Nucleus accumbens (tissue), 56 donors: ENCODE measurements at places on chromosomes 6 and 20.

GRCh38 chr6:118815495-118815894 is 78.5 kb upstream of the ASF1A start:
- DNase-seq = no peak

DNA sequence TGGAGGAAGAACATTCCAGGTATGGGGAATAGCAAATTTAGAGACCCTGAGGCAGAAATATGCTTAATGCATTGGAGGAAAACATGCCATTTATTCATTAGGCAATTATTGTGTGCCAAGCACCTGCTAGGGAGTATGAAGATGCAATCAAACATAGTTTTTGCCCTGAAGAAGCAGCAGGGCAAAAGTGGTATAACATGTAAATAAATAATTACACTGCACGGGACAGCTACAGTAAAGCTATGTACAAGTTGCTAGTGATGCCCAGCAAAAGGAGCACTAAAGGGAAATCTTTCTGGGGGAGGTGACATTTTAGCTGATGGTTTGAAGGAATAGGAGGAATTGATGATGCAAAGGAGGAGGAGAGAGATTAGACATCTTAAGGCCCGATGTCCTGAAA is 624 bp upstream of the TJAP1 start:
- DNase-seq = no peak

GRCh38 chr6:157527471-157527907 is 146.5 kb downstream of the ZDHHC14 start:
- no peak for DNase-seq

DNA sequence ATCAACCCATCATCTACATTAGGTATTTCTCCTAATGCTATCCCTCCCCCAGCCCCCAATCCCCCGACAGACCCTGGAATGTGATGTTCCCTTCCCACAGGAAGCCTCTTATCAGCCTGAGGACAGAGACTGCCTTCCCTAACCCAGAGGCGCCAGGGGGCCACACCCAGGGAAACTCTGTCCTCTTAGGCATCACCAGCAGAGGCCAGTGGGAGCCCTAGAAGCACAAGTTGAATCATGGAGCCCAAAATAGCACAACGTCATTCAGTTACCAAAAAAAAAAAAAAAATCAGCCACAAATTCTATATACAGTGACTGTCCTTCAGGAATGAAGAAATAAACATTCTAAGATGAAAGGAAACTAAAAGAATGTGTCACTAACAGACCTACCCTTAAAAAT is 625.7 kb downstream of the TFAP2A start:
- no peak for DNase-seq

DNA sequence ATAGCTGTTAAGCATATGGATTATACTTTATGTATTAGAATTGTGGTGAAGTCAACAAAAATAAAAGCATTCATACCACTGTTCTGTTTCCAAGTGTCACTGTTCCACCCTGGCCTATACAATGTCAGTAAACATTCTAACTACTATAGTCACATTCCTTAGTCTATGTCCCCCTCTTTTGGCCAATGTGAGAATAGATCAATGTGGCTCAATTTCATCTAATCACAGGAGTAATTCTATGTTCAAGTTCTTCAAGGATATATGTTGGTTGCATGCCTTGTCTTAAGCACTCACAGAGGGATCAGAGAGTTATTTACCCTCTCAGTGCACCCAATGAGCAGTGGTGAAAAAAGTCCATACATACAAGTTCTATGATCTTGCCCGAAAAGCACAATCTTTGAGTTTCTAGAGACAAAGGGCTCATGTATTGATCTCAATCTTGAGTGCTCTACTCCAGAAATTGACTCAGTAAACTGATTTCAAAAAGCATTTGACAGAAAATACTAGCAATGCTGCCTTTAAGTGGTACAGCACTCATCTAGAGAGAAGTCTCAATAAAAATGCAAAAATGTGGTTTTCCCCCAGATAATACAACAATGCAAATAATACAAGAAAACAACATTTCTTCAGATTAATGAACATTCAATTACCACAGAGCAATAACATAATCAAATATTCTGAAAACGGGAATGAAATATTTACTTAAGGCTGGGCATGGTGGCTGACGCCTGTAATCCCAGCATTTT is 16.5 kb downstream of the SMLR1 start:
- DNase-seq = no peak

DNA sequence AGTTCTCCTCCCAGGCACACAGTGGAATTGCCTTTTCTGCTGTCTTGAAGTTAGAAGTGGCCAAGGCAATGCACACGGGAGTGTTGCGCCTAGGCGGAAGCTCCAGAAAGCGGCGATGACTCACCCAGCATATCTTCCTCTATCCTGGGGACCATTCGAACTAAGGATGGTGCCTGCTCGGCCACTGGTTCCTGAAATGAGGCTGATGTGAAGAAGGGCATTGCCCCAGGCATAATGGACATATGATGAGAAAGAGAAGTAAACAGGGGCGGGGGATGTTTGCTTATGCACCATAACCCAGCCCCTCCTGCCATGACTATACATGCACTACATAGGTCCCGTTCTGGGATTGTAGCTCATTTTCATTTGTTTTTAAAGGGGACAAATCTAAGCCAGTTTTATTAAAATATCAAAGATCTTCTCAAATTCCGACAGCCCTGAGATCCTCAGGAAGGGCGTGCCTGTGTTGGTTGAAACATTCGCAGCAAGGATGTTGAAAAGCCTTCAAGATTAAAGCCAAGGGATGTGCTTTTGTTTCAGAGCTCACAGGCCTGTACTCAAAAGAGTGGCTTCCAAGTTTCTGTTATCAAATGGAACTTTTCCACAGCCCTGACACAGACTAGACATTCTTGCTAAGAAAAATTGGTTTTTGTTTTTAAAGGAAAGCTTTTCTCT is 218.5 kb downstream of the LY86 start:
- DNase-seq = no peak

DNA sequence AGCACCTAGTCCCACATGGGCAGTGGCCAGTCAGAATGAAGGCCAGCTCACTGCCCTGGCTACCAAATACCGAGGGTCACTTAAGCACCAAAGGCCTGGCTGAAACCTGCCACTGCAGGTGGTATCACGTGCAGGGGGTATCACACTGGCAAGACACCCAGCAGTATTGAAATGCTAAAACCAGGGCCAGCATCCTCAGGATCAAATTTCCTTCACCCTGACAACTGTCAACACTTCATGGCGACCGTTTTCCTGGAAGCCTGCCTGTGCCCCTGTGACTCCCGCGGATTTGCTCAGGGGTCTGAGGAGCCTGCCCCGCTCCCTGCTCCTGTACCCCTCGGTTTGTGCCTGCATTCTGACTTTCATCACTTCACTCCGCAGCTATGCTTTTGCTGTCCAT is 151.1 kb downstream of the TTLL2 start:
- no peak for DNase-seq

DNA sequence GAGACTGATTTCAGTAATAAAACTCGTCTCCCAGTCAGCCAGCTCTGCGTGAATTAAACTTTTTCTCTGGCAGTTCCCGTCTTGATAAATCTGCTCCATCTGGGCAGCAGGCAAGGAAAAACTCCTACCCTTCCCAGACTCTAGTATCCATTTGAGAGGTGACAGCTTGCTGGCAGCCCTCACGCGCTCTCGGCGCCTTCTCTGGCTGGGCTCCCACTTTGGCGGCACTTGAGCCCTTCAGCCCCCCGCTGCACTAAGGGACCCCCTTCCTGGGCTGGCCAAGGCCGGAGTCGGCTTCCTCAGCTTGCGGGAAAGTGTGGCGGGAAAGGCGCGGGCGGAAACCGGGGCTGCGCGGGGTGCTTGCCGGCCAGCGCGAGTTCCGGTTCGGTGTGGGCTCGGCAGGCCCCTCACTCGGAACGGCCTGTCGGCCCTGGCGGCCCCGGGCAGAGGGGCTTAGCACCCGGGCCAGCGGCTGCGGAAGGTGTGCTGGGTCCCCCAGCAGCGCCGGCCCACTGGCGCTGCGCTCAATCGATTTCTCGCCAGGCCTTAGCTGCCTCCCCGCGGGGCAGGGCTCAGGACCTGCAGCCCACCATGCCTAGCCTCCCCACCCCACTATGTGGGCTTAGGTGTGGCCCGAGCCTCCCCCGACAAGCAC is 21.8 kb upstream of the GMPR start:
- DNase-seq = no peak

DNA sequence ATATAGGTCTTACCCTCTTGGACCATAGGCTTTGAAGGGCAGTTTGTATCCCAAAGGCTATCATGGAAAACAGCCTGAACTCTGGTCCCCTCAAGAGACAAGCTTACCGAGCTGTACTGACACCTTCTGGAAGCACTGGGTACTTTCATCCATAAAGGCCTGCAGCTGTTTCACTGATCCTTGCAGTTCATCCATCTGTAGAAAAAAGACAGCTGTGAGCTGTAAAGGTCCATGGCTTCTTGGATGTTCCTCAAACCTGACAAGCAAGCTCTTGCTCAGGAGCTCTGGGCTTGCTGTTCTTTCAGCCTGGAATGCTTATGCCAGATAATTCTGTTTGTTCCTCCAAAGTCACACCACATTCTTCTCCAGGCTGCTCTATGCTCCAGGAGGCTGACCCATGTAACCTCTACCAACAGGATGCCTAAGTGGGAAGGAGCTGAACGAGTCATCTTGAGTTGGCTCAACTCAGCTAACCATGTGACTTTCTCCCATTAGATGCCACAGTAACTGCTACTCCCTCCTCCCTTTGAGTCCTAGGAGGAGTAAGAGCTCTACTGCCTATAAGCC is 8.8 kb upstream of the NDRG3 start:
- peak; percentile 13 for DNase-seq

GRCh38 chr6:157258878-157259277 is 64.4 kb downstream of the TMEM242 start:
- no peak for DNase-seq

DNA sequence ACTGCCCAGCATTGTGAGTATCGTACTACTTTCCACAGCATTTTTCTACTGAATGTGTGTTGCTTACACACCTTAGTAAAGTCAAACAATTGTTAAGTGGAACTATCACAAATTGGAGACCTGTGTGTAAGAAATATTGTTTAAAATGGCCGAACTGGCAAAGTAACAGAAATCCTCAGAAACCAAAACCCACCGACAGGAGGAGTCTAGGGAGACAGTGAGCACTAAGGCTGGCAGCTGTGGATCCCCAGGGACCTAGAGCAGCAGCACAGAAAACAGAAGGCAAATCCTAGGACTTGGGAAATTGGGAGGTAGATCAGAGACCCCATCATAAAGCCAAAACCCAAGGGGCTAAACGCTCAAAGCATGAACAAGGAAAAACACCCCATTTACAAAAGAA is 69.9 kb downstream of the SESN1 start:
- no peak for DNase-seq

GRCh38 chr6:30263734-30264133 is 50.5 kb upstream of the TRIM26 start:
- peak; percentile 11 for DNase-seq

DNA sequence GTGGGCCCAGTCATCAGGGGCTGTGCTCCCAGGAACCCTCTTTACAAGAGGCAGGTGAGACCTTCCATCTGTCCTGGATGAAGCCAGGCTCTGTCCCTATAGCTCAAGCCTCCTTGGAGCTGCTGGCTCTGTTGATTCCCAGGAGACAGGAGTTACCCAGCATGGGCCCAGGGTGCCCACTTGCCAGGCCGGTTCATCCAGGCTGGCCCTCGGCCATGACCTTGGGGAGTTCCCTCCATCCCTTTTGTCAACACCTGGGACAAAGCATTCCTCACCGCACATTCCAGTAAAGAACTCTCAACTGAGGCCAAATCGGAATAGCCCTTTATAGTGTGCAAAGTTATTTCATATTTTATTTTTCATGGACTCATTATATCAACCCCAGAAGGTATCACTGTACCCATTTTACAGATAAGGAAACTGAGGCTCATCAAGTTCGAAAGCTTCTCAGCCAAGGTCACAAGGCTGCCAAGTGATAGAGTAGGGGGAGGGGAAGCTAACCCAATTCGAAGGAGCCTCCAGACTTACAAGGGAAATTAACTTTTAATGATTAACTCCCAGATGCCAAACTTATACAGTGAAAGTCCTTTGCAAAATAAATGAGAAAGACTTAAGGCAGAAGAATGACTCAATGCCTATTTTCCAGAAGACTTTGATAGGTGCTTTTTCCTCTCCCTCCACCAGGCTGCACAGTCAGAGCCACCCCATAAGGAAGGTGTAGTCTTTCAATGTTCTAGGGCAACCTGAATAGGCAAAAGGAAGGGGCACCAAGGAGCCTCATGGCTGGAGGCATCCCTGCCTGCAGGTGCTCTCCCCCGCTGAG is 18.5 kb downstream of the SDC4 start:
- DNase-seq = no peak

DNA sequence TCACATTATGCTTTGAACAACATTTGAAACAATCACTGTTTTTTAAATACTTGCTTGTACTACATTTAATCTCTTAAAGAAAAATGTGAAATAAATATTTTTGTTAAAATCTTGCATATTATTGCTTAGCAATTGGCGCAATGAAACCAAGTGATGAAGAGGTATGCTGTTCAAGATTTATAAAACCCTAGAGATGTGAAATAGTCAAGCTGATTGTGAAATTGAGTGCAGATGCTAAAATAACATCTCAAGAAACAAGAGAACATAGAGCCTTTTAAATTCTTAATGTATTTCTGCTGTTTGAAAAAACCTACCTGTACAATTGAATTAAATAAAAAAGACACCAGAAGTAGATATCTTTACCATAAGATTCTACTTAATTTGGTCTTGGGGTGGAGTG is 179.2 kb upstream of the MCHR2 start:
- DNase-seq = no peak

DNA sequence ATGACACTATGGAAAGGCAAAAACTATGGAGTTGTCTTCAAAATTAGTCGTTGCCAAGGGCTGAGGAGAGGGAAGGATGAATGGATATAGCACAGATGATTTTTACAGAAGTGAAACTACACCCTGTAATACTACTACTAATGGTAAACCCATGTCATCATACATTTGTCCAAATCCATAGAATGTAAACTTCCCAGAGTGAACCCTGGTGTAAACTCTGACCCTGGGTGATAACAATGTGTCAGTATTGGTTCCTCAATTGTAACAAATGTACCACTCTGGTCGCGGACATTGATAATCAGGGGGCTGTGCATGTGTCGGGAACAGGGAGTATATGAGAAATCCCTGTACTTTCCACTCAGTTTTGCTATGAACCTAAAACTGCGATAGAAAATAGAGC is 72.2 kb downstream of the CNBD2 start:
- DNase-seq = no peak

DNA sequence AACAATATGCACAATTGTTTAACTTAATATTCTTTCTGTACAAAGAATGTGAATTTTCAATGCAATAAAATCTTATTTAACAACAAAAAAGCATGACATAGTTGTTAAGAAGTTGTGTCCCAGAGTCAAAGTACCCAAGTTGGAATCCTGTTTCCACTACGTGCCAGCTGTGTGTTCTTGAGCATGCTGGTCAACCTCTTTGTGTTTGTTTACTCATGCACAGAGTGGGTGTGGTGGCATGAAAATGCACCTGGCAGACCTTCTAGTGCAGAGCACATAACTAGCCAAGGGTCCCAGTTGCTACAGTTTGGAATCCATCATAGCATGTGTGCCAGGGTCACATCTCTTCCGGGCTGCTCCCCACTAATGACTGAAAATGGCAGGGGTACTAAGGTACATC is 24.7 kb upstream of the MOCS1 start:
- DNase-seq = no peak

DNA sequence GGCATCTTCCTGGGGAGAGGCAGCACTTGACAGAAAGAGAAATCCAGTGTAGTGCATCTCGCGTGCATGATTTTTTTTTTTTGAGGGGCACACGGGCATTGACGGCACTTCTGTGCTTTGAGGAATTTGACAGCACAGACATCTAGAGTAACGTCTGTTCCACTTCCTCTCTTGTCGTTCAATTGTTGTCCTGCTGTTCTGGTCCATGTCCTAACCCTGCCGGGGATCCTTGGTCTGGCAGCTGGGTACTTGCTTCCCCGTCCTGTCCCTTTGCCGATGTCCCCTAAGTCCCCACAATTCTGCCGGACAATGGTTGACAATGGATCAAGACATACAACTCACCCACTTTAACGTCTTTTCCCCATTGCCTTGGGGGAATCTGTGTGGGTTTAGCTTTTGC is 46.0 kb upstream of the NAA20 start:
- DNase-seq = no peak
